ENCODE measurements at places on chromosomes 12 and 14.

GRCh38 chr12:28570811-28571210 is 380.6 kb downstream of the CCDC91 start:
- DNase-seq = no peak

DNA sequence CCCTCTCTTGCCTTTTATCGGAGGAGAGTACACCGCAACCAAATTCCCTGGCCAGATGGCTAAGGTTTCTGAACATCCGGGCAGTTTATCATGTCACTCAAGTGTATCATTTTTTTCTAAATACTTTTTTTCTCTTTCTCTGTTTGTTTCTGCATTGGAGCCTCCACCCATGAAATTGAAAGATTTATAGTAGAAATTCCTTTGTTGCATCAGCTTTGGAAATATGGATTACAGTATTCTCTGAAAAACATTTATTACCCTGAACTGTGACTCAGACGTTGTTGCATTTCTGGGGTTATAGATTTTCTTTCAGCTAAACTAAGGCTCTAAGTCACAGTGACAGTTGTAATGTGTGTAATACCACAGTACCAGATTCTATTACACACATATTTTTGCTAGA is 187.0 kb downstream of the SPTSSA start:
- no peak for DNase-seq

GRCh38 chr12:98369581-98369980 is 145.8 kb upstream of the TMPO start:
- no peak for DNase-seq

DNA sequence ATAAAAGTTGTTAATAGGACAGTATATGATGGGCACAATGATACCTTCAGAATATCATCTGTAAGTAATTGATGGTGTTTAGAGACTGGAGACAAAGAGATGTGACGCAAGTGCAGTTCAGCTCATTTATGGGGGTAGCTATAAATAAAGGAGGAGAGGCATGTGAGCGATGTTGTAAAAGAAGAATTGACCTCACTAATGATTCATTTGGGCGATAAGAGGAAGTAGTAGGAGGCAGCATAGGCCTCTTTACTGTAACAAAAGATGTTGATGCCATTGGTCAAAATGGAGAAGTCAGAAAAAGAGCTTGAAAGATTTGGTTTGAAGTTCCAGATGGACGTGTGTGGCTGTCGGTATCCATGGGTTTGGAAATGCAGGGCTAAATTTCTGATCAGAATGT is 70.0 kb downstream of the FLRT2 start:
- DNase-seq = no peak

DNA sequence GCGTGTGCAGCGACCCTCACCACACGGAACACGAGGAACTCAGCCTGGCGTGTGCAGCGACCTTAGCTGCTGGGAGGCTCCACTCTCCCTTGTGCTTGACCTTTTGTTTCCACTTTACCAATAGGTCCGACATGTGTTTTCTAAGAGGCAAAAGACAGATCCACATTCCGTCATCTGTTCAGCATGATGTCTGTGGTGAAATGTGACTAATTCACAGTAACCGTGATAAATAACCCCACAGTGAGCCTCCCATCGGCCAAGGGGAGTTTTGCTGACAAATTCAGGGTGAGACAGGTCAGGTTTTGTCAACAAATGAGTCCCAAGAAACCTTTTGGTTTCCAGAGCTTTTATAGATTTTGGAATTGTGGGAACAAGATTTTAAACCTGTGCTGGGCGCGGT is 55.9 kb downstream of the MOK start:
- no peak for DNase-seq

All from activated CD4-positive, alpha-beta T cell treated with anti-CD3 and anti-CD28 coated beads, Interleukin-2, amount 50 U/mL, for 4 hours (primary cell).